ENCODE measurements at places on chromosomes 12 and 14.

- DNase-seq, result no peak
Observed at GRCh38 chr12:67876305-67876915, 112.8 kb upstream of the IFNG-AS1 start.

- no peak for DNase-seq
Observed at GRCh38 chr14:50978888-50979287, 34.6 kb upstream of the PYGL start.

GRCh38 chr14:104799244-104800014 lies 1.5 kb upstream of the ZBTB42 start:
- no peak for DNase-seq

DNA sequence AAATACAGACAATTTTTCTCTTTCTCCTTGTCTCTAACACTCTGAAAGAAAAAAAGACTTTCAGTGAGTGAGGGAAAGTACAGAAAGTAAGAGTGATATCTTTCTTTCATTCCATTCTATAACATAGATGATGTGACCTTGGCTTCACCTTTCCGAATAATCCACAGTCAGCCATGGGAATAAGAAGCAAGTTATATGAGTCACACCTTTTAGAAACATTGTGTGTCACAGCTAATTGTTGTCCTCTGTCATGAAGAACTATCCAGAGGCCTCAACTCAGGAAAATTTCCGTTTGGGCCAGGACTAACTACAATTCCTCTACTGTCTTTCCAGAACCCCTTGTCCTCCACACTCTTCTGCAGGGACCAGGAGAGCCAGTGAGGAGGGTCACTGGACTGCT lies 209.7 kb upstream of the FAR2 start:
- DNase-seq, result no peak

GRCh38 chr14:94936901-94937685 lies 167.2 kb upstream of the GSC start:
- no peak for DNase-seq

GRCh38 chr12:78886719-78887407 lies 22.3 kb downstream of the SYT1 start:
- DNase-seq, result no peak

- no peak for DNase-seq
Observed at GRCh38 chr12:77070800-77071449, 5.6 kb upstream of the E2F7 start.

DNA sequence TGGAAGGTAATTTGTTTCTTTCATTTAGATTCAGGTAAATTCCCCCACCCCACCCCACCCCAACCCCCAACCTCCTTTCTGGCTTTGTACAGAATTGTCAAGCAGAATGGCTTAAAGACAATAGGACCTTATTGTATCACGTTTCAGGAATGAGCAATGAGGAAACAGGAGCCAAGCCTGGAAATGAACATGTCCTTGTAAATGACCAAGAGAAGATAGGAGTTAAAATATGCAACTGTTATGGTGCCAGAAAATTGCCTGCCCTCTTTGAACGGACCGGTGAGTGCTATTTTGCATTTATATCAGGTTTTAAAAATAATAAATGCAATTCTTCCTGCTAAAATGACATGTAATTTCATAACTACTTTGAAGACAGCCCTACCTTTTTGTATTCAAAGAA lies 141.6 kb upstream of the PELI2 start:
- no peak for DNase-seq

DNA sequence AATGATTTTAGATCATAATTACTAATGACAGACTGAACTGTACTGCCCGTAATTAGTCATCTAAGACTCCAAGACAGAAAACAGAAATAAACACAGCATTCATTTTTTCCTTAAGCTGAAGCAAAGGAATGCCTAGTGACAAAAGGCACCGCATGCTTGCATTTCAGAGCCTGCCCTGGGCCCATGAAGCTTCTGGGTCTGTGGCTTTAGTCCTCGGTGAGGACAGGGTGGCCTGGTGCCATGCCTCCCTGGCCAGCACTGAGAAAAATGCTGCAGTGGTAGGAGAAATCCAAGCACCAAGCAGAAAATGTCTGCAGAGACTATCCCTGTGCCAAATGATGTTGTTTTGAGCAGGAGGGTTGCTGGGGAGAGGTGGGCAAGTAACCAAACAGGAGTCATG lies 171.6 kb downstream of the CALM1 start:
- no peak for DNase-seq

DNA sequence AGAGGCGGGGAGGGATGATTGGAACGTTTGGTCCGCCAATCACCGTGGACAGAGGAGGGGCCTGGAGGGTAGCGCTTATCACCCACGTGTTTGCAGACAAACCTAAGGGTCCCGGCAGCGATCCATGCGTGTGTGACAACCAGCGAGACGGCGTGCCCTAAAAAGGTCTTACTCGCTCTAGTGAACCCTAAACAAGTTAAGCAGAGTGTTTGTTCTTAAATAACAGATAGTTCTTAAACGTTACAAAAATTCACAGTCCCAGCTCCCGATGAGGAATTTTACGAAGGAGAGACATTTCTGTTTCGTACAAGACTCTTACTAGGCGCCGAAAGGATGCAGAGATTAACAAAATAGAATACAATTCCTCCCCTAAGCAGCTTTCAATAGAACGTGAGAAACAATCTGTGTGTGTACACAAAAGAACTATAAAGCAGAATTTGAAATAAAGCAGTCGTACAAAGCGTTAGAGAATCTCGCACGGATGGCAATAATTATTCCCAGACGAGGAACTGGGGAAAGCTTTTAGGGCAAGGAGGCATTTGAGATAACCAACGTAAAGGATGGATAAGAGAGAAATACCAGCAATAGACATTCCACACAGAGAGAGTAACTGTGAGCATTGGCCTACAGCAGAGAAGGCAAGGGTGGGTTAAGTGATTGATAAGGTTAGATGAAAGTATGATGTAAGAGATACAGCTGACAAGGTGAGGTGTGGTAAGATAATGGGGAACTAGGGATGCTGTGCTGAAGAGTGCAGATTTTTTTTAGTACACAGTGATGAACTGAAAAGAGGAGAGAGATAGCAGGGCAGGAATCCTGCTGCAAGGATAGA lies 831 bp upstream of the RPS6KA5 start:
- no peak for DNase-seq

DNA sequence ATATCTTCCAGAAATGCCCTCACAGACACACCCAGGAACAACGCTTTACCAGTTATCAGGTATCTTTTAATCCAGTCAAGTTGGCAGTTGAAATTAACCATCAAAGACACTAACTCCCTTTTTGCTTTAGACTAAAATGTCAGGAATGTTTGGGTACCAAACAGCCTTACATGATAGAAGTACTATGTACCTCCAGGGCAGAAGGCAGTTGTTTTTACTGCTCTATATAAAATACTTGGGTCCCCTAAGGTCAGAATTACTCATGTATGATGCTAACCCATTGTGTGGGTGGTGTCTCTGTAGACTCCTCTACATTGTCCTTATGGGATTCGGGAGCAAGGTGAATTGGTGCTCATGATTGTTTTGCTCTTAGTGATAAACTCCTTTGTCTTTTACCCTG lies 492.5 kb upstream of the FLRT2 start:
- no peak for DNase-seq

DNA sequence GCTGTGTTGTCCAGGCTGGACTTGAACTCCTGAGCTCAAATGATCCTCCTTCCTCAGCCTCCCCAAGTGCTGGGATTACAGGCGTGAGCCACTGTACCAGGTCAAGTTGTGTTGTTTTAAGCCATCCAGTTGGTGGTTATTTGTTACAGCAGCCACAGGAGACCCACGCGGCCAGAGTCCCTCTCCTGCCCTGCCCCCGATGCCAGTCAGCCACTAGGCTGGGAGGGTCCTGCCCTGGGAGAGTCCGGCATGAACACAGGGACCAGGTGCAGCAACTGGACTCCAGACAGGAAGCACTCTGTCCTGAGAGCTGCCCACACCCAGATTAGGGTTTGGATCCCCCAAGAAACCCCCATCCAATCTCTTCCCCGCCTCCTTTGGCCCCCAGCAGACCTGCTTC lies 44.1 kb upstream of the FZD10 start:
- DNase-seq, result no peak

DNA sequence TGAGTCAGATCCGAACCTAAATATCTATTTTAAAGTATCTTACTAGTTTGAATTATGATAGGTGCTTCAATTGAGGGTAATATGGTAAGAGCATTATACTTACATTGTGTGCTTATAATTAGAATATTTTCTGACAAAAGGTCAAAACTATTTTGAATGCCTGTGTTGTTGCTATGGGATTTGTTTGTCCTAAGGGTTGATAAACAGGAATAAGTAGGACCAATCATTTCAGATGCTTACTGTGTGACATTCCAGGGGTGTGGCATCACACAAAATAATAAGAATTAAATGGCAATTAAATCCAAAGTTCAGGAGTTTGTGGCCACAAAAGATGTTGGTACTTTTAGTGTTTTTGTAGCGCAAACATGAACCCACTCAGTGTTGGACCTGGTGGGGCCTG lies 256.2 kb upstream of the DDHD1 start:
- no peak for DNase-seq

- no peak for DNase-seq
Observed at GRCh38 chr12:85244561-85244960, 35.5 kb upstream of the ALX1 start.

DNA sequence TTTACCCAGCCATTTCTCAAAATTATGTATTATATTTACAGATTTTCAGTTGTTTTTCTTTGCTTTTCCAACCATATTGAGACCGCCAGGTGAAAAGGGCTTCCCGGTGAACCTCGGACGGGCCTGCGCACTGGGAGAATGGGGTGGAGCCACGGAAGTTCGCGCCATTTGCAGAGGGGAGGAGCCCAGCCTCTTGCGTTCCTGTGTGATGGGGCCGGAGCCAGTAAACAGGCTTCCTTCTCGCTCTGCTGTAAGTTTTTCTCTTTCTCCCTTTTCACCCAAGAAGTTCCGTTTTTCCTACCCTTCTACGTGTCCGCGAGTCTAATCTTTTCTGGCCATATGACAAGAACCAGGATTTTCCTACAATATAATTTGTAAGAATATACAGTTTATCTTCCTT lies 1108.8 kb upstream of the SEL1L start:
- no peak for DNase-seq

GRCh38 chr14:101810897-101811621 lies 49.5 kb downstream of the PPP2R5C start:
- DNase-seq, result no peak

GRCh38 chr12:123843912-123844748 lies 82.0 kb downstream of the DNAH10 start:
- no peak for DNase-seq

GRCh38 chr12:70245458-70245857 lies 2.2 kb downstream of the CNOT2 start:
- DNase-seq, result no peak

- no peak for DNase-seq
Observed at GRCh38 chr14:20905676-20906075, 14.5 kb downstream of the RNASE3 start.

GRCh38 chr14:74911221-74911620 lies 11.8 kb downstream of the RPS6KL1 start:
- no peak for DNase-seq

GRCh38 chr12:11482955-11483354 lies 87.6 kb upstream of the PRB2 start:
- DNase-seq, result no peak

DNA sequence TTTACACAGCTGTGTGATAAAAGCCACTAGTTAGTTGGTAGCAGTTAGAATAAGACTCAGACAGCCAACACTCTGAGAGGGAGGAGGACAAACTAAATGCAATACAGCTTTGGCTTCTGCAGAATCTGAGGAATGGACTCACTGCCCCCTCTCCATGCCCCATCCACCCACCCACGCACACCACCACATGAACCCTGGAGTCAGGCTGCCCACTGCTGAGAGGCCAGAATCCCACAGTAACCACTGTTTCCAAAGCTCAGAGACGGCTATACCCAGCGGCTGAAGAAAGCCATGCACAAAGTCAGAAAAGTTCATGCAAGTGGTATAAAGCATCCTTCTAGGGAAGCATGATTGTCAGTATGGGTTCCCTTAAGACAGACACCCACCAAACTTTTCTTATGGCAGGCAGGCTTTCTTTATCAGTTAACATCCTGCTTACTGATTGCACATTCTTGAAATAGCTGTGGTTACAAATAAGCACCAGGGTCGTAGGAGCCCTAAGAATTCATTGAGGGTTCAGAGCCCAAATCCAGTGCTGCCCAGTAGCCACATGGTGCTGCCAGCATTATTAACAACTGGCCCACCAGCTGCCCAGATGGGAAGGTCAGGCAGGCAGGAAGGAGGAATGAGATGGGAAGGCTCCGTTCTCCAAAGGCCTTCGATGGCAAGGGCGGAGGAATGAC lies 61.5 kb downstream of the NT5DC3 start:
- no peak for DNase-seq

DNA sequence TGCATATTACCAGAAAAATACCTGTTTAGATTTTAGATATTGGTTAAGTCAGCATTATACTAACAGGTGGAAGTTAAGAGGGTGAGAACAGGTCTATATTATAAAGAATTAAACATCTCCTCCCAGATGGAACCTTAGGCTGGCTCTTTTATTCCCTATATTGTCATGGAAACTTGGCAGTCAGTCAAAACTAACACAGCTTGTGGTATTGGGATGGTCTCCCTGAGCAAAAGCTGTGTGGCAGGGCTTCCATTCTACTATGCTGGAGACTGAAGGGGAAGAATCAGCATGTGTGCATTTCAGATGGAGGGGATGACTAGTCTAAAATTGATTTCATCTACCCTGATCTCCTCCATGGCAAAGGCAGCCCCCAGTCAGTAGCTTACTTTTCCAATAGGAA lies 66.7 kb downstream of the SMOC1 start:
- no peak for DNase-seq

DNA sequence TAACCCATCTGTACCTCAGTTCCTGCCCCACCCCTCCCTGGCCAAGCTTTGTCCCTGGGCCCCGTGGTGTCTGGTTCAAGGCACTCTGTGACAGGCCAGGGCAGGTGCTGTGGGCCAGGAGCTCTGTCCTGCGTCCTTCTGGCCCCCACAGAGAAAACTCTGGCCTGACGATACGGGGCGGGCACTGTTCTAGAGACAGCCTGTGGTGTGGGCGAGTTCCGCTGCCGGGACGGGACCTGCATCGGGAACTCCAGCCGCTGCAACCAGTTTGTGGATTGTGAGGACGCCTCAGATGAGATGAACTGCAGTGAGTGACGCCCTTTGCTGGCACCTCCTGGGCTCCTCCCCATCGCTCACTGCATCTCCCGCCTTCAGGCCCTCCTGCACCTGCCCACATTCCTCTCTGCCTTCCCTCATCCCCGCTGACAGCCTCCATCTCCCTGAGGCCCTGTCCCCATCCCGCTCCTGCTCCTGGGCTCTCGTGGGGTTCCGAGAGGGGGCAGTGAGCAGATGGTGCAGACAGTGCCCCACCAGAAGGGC lies 22.8 kb upstream of the NXPH4 start:
- DNase-seq, result no peak

- DNase-seq, result no peak
Observed at GRCh38 chr14:78767436-78767835, 597.3 kb downstream of the NRXN3 start.

- no peak for DNase-seq
Observed at GRCh38 chr12:119055977-119056376, 74.6 kb downstream of the SRRM4 start.

DNA sequence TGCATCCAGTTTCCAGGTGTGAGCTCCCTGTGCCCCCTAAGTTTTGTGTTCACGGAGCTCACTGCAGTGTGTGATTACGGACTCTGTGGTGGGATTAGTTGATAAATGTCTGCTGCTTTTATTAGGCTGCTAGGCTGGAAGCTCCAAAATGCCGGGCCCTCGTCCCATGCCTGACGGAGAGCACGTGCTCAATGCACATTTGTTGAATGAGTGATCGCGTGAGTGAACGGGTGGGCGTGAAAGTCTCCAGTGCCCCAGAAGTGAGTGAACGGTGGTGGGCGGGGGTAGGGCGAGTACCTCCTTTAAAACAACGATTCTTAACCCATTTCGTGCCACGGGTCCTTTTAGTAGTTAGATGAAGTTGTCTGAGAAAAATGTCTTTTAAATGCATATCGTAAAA lies 175.5 kb downstream of the AACS start:
- no peak for DNase-seq

- no peak for DNase-seq
Observed at GRCh38 chr14:92173668-92174067, 51.9 kb downstream of the CPSF2 start.

Measured in SK-N-MC (cell line).